Activated T-cell treated with anti-CD3 and anti-CD28 coated beads, Interleukin-2, amount 50 U/mL, for 1 hour (primary cell): ENCODE measurements at places on chromosomes 16 and 17.

DNA sequence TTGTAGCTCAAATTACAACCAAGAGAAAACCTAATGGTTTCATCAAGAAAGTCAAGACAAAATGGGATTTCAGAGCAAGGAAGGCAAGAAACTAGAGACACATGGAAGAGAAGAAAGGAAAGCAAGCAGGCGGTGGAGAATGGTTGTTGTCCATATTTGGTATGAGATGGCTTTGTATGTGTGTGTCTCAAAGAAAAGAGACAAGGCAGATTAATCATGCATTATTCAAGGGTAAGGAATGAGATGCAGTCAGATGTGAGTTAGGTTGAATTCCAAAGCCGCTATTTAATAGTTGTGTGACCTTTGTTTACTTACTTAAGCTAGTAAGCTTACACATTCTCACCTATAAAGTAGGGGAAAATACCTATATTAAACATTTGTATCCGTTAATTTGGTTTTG lies 1029.6 kb downstream of the CDH11 start:
- no peak for DNase-seq

DNA sequence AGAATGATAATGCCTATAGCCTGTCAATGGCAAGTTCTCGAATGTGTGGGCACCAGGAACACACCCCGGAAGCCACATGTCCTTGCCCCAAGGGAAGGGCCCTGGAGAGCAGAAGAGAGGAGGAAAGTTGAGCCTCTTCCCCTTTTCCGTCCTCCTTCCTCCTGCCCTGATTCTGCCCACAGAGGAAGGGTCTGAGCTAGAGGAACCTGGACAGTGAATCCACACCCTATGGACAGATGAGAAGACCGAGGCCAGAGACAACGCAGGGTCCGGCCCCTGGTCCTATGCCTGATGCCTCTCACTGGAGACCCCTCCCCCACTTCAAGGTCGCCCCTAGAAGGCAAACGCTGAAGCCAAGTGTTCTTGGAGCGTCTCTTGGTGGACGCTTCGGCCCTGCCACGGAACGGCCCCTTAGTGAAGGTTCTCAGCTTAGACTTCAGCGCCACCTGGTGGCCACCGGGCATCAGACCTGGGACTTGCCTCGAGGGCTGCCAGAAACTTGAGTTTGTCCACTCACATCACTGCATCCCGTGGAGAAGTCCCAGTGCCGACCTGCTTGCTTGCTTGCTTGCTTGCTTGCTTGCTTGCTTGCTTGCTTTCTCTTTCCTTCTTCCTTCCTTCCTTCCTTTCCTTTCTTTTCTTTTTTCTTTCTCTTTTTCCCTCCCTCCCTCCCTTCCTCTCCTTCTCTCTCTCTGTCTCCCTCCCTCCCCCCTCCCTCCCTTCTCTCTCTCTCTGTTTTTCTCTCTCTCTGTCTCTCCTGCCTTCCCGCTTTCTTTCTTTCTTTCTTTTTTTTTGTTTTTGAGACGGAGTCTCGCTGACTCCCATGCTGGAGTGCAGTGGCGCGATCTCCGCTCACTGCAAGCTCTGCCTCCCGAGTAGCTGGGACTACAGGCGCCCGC lies 20.6 kb upstream of the SPNS3 start:
- DNase-seq: peak; percentile 90

- DNase-seq: no peak
Observed at GRCh38 chr16:82149536-82149935, 20.5 kb downstream of the MPHOSPH6 start.

DNA sequence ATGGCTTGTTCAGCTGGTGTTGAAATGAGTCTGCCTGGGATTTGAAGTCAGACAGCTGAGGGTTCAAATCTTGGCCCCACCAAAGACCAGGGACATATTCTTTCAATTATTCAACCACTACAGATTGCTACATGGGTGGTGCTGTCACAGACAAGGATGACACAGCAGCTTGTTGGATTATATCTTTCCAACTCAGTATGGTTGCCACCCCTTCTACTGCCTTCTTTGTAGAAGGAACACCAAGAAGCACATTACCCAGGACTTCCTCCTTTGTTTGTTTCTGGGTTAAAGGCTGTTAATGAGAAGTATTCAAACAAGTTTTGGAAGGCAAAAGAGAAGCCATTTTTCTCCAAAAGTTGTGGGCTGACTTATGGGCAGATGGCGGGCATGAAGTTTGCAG lies 78.6 kb downstream of the COPRS start:
- DNase-seq: no peak
